ENCODE measurements at places on chromosomes 2 and 18.

- no peak for DNase-seq
These were observed 715.6 kb downstream of the EPHA4 start for GRCh38 chr2:220856486-220856885.

DNA sequence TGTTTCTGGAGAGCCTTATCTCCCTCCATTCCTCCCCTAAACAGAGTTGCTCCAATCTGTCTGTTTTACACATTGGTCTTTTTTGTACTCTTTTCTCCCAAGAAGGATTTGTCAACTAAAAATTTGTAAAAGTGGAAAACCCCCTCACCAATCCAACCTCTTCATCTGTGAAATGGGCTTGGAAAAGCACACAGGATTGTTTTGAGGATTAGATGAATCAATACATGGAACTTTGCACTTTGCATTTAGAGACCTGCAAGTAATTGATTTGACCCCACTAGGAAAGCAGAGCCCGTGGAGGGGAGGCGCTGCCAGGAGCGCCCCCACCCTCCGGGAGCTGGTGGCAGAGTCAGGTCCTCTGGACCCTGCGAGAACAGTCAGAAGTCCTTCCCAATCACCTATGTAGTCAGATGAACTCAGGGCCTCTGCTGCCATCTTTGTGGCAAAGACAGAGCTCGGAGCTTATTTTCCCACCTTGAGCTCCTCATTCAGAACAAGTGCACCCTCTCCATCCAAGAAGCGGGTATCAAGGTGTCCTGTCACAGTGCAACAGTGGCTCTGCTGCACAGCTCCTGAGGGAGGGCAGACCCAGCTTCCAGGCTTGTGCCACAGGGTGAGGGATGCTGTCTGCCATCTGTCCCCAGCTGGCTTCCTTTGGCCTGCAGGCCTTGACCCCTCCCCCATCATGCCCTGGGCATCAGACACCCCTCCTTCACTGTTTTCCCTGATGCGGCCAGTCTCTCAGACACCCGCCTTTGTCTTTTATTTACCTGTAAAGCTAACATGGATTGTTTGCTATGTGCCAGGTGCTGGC, 1.7 kb upstream of the TMEM185B start:
- no peak for DNase-seq

GRCh38 chr18:78625847-78626246, 353.8 kb upstream of the SALL3 start:
- DNase-seq, result no peak

DNA sequence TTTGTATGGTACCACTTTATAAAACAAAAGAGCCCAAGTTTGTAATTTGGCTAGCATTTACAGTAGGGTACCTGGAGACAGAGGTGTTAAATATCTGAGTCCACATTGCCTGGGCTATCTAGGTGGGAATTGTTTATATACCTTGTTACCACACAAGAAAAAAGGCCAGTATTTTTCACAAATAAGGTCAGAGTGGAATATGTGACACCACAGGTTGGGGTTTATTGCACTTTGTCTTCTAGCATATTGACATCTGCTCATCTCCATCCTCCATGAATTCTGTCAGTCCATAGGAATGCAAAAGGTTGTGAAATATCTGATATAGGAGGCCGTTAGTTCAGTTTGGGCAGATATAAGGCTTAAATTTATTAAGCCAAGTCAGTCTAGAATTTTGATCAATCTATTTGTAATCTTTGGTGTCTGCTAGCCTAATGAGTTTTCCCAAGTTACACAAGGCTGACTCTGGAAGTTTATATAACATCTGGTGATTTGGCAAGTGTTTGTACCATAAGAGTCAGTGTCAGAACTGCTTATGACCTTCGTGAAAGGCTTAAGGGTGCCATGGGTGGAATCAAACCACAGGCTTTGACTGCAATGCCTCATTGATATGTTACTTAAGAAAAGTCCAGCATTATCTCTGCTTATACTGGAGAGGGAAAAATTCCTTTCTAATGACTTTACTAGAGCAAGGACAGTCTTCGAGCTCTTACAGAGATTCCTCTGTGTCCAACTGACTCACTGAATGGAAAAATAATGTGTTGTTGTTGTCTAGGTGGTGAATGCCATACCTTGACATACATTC, 11.3 kb upstream of the DPP4 start:
- peak; percentile 81 for DNase-seq

DNA sequence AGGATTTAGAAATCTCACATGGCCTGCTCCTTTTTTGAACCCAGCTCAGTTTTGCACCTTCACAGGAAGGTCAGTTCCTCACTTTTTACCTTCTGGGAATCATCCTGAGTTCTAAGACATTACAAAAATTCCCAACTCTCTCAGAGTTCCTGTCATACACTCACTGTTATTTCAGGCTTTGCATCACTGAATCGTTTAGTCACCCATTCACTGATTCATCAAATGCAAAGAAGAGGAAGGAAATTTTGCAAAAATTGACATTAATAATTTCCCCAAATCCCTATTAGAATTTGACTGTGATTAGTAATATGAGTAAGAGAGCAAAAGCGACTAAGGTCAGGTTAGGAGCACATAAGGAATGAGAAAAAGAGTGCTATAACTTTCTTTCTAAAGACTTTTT, 197.5 kb downstream of the PDE1A start:
- DNase-seq, result peak; percentile 36

DNA sequence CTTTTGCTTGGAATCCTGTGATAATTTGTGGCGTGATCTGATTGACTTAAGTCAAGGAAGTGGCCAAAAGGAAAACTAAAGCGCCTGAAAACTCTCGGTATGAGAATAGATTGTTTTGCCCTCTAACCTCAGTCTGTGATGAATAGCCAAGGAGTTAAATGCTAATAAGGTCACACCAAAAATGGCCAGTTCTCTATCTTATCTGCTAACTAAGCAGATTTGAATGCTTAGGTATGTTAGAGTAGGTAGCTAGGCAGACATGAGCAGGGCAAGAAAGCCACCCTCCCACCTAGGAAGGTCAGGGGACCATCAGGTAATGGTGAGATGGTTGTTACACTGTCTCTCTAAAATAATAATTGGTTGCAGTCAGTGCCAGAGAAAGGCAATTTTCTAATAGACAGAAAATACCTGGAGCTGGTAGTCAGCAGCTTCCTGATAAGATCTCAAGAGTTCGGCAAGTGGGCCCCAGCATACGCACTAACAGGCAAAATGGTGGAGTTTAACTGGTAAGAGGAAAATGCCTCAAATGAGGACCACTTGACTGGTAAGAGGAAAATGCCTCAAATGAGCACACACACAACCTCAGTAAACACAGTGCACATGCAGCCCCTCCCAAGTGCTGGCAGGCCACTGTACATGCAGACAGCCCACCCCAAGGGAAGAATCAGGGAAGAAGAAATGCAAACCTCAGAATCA, 468.4 kb downstream of the MBD2 start:
- DNase-seq, result no peak

DNA sequence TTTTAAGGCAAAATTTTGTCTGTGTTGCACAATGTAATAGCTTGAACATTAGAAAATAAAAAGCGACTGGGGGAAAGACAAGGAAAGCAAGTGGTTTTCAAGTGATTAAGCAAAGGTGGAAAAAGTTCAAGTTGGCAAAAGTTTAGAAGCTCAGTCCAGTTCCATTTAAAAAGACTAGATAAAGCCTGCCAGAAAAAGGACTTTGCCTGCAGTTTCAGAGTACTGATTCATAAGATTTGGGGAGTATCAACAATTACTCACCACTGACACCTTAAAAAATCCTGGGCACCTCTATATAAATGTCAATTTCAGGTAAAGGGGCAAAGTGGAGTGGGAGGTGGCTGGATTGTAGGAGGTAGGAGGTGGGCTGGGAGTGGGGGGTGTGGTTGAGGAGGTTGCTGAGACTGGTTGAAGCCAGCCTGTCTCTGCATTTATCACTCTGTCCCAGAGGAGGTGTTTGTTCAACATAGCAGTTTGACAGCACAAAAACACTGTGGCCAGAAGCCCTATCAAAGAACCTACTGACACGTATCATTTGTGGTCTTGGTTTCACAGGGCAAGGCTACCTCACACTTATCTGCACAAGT, 14.6 kb downstream of the ZEB2 start:
- peak; percentile 9 for DNase-seq

GRCh38 chr2:163771596-163771995, 35.8 kb upstream of the FIGN start:
- DNase-seq, result peak; percentile 83

DNA sequence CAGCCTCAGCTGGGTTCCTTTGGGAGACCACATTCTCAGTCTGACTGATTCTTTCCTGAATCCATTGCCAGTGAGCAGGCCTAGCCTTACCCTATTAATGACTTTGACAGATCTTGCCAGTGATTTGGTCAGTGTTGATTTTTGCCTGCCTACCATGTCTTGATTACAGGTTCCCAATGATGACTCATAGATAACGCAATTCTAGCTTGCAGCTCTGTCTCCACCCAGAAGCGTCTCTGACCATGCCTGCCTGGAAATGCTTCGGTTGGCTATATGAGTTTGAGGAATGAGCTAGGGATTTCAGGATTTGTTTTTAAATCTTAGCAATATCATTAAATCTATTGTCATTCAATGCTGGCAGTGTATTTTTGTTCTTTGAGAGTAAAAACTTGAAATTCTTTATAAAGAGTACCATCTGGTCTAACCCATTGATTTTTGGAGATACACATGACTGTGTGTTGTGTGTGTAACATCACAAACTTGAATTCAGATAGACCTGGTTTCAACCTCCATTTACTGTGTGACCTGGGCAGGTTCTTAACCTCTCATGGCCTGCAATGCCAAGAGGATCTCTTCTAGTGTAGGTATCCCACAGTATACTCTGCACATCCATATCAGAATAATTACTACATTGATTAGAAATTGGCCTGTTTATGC, 57.0 kb downstream of the CCDC150 start:
- DNase-seq, result peak; percentile 38

DNA sequence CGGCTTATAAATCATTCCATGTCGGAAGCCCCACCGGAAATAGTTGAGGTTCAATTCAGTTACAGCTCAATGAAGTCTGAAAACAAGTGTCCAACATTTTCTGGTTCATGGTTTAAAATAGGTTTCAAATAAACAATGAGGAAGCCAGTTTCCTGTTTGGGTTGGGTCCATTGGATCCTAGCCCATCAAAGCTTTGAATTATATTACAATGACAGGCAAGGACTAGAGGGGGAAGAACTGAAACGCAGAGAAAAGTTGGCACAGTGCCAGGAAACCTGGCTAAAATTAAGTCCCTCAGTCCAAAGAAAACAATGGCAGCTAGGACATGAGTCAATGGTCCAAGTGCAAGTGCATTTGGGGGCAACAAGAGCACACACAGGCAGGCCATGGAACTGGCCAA, 32.0 kb downstream of the SLC14A1 start:
- peak; percentile 54 for DNase-seq

GRCh38 chr2:18262601-18263000, 297.9 kb downstream of the RDH14 start:
- no peak for DNase-seq

DNA sequence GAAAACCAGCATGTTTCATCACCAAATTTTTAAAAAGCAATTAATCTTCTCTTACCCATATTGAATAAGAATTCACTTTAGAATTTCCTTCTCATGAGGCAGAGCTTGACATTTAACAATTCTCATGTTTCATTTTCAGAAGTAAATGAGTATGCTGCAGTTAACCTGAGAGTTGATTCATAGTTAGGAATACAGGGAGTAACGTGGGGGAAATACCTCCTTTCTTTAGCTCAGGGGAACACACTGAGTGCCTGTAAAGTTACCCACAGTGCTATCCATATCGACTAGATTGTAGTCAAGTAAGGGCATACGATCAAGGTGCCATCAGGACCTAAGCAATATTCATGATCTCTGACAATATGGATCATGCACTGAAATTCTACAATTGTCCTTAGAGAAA, 38.9 kb upstream of the ATIC start:
- no peak for DNase-seq
